Skeletal muscle cell (primary cell): ENCODE measurements at places on chromosomes 4 and X.

DNA sequence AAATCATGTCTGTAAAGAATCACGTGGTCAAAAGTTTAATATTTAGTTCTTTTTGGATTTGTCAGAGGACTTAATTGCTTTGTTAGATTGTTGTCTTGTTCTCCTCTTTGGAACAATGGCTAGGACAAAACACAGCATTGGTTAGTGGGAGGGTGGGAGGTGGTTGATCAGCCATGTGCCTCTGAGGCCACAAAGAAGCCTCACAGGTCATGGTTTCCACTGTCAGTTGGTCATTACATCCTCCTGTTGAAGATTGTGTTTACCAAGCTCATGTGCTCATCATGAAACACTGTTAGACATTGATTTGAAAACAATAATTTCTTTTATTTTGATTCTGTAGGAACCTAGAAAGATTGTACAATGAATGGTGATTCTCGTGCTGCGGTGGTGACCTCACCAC lies 31.9 kb downstream of the ADD1 start:
- no peak for DNase-seq

DNA sequence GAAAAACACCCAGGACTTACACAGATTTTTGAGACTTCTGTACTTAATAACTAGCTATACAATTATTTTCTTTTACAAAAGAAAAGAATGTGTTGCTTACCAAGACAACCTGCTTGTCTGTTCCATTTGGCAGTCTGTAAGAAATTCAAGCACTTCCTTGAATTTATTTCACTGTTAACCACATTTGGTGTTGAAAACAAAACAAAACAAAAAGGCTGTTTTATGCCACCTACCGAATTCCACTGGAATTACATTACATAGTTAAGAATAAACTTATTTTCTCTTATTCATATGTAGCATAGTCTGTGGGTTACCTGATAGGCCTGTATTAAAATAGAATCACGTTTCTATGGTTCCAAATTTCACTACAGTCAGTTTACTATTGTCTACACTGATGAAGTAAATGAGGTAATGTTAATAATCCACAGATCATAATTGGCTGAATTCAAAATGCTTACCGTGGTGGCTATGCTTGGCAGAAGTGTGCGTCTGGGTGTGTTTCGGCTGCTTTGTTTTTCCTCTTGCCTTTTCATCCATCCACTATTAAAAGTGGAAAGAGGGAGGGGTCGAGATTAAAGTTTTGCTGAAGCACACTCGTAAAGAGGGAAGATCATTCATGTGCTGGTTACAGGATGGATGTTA lies at the start of gene TLR1:
TSS of gene TLR1 (minus strand) at position 138 of the 642 bp plus-strand sequence. CDS start 5,960 bp downstream, outside the sequence.
- DNase-seq, result peak; percentile 21

DNA sequence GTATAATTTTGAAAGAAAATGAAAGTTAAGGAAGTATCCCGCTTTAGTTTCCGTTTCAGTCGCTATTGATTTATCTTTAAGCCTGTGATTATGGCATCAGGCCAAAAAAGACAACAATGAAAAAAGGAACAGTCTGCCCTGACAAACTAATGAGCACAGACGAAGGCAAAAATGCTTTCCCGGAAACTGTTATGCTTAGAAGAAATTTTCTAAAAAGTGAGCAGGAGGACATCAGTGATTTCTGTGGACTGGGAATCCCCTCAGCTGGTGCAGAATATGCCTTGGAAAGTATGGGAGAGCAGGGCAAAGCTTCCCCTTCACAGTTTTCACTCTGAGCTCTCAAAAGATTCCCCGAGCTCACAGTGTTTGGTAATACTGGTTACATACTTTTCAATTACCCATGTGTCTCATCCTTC lies 5.1 kb upstream of the CXCL10 start:
- no peak for DNase-seq

GRCh38 chr4:5719350-5720055 lies 8.5 kb downstream of the EVC start:
- DNase-seq, result no peak

- no peak for DNase-seq
Measured at GRCh38 chrX:108396188-108396891, 41.9 kb downstream of the COL4A6 start.

GRCh38 chrX:130594453-130594916 lies 192.7 kb downstream of the RBMX2 start:
- no peak for DNase-seq
